ENCODE measurements at places on chromosomes 11 and 22. TPM values are rescaled to one million over a fixed set of nuclear protein-coding genes. Genes with fewer than 3 reads are reported as not detected.

GRAP2 gene
- total RNA-seq: 0.42 TPM

TH gene
- 0.19 TPM for total RNA-seq

DBX1 gene
- total RNA-seq: not detected

MMP7 gene
- 205 TPM for total RNA-seq

ALX4 gene
- total RNA-seq: not detected

SYTL2 gene
- 4.3 TPM for total RNA-seq

PGM2L1 gene
- 9.5 TPM for total RNA-seq

SUSD2 gene
- total RNA-seq: 7.2 TPM

TMPRSS6 gene
- 0.29 TPM for total RNA-seq

FAT3 gene
- 0.05 TPM for total RNA-seq

SNX32 gene
- total RNA-seq: not detected

TYR gene
- total RNA-seq: not detected

DRAP1 gene
- total RNA-seq: 20.4 TPM

BTBD18 gene
- not detected for total RNA-seq

PRR33 gene
- not detected for total RNA-seq

FIBIN gene
- 1.3 TPM for total RNA-seq

POU2AF1 gene
- 0.32 TPM for total RNA-seq

TSSC4 gene
- total RNA-seq: 16.8 TPM

ALDH3B1 gene
- 8.4 TPM for total RNA-seq

Measured in pancreas (tissue), 10 donors.